DMS79 (cell line): ENCODE measurements at places on chromosomes 7 and 10.

DNA sequence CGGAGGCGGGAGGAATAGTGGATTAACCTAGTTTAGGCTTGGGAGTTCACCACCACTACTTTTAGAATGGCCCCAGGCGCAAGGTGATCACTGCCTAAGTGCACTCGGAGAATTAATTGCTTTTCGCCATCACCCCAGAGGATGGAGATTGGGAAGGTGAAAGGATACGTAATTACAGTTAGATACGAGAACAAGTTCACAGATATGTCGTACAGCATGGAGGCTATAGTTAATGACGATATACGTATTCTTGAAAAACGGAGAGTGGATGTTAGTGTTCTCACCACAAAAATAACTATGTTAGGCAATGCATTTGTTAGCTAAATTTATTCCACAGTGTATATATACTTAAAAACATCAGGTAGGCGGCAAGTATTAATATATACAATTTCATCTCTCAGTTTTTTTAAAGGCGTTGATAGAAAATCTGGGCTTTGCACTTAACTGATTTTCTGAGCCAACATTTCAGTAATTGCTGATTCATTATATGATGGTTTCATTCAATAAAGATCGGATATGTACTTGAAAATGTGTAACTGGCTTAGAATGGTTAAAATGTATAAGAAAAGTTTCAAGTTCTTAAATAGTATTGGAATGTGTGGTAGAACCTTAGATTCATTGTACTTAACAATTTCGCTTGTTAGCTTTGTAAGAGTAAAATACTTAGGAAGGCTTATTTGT lies 683 bp downstream of the CDC123 start:
- DNase-seq: peak; percentile 34

DNA sequence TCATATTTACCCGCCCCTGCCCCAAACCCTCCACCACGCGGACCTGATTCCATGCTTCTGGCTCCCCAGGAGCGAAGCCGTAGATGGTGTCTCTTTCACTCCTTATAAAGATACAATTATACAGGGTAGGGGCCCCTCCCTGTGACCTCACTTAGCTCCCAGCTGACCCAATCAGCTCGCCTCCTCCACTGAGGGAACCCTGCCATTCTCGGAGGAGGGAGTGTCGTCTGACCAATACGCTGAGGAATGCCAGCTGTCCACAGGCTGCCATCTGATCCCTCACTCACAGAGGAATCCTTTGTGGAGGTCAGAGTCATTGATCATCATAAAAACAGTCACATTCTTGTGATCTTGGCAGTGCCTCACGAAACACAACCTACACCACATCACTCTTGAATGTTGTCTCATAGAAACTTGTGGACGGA lies 67.5 kb upstream of the INSIG1 start:
- DNase-seq: no peak

DNA sequence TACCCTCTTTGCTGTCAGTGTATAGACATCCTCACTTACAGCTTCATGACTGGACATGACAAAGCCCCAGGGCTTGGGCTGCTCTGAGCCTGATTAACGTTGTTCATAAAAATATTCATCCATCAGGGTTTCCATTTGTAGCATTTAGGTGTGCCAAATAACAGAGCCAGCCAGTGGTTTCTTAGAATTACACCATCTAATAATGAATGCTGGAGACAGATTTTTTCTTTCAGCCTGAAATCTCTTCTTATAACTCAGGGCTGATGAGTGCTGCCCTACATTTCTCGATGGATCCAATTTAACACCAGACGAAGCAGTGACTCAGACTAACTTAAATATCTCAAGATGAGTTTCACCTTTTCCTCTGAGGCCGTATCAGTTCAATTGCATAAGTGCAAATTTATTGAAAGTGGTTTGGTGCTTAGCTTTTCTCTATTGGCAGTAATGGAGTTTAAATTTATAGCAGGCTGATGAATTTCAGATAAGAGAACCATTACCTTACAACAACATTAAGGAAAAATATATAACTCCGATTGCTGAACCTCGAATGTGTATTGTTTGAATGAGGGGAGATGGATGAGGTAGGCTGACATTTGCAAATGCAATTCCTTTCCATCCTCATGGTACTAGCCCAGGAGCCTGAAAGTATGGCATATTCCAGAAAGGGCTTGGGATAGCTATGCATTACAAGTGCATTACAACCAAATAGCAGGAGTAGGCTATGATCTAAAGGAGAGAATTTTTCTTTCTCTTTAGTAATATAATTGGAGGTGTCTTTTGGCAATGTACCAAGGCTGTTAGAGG lies 900.6 kb downstream of the KCNMA1 start:
- no peak for DNase-seq

- no peak for DNase-seq
Observed at GRCh38 chr7:43485580-43485979, 97.3 kb upstream of the STK17A start.

DNA sequence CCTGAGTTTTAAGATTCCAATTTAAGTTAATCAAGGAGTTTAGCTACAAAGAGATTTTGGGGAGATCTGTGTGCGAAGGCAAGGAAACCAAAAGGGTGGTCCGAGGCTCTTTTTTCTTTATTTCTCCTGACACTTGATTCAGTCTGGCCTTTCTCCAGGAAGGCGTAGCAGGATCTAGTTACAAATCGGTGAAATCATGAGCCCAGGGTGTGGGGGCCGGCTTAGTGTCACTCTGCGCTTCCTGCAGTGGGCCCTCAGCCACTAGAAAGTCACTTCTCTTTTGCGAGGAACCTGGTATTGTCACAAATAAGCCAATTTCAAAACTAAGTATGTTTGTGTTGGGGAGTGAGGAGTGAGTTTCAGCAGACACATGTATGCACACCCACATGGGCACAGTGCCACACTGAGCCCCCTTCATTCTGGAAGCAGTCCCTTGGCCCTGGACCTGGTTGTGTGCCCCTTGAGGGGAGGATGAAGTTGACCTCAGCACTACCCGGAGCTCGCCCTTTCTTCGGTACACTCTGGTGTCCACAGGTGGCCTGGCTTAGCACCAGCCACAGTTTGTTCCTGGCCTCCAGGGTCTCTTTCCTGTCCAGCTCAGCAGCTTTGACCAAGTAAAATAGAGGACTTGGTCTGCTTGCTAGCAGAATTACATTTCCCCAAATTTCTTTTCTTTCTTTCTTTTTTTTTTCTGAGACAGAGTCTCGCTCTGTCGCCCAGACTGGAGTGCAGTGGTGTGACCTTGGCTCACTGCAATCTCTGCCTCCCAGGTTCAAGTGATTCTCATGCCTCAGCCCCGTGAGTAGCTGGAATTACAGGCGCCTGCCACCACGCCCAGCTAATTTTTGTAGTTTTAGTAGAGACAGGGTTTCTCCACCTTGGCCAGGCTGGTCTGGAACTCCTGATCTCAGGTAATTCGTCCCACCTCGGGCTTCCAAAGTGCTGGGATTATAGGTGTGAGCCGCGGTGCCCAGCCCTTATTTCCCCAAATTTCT lies 84.0 kb upstream of the BTBD16 start:
- no peak for DNase-seq

- no peak for DNase-seq
Observed at GRCh38 chr7:16838386-16838785, 33.6 kb upstream of the AGR2 start.

DNA sequence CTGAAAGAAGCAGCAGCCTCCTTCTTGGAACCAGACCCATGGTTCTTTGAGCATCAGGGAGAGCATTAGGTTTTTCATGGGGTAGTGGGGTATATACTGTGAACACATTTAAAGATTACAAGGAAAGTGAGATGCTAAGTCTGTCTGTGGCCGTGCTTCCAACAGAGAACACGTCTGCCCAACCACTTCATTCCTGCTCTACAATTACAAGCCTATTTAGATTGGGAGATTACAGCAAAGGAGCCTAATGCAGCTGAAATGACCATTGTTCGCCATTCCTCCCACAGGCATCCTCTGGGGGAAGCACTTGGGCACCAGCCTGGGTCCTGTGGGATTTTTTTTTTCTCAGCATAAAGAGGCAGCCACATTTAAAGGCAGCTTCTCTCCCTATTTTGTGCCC lies 536.4 kb downstream of the XPNPEP1 start:
- no peak for DNase-seq

- DNase-seq: no peak
Observed at GRCh38 chr10:62336404-62336803, 37.8 kb upstream of the ZNF365 start.
